Fibroblast of skin of back (primary cell): ENCODE measurements at places on chromosomes 3 and 15.
A peak's percentile ranks its signal among the peaks of the same experiment; 100 is the strongest.

- no peak for DNase-seq
Measured at GRCh38 chr3:61141697-61142096, 109.6 kb downstream of the FHIT start.

GRCh38 chr3:188232656-188233055 is 78.7 kb downstream of the LPP start:
- peak; percentile 58 for DNase-seq

DNA sequence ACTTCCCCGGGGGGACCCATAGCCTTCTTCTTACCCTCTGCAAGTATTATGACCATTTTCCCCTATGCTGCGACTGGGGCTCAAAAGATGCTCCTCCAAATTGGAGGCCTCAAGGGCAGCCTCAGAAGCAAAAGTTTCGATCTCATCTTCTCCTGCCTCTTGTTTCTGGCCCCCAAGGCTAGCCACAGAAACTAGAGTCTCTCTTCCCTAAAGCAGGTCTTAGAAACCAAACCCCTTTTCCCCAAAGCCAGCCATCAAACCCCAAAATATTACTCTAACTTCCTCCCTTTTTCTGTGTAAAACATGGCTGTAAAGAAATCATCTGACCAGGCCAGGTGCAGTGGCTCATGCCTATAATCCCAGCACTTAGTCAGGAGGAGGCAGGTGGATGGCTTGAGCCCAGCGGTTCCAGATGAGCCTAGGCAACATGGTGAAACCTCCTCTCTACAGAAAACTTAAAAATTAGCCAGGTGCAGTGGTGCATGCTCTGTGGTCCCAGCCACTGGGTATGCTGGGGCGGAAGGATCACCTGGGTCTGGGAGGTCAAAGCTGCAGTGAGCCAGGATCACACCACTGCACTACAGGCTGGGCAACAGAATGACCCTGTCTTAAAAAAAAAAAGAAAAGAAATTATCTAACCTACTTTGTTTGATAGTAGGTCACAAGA is 36.7 kb upstream of the MFGE8 start:
- no peak for DNase-seq

DNA sequence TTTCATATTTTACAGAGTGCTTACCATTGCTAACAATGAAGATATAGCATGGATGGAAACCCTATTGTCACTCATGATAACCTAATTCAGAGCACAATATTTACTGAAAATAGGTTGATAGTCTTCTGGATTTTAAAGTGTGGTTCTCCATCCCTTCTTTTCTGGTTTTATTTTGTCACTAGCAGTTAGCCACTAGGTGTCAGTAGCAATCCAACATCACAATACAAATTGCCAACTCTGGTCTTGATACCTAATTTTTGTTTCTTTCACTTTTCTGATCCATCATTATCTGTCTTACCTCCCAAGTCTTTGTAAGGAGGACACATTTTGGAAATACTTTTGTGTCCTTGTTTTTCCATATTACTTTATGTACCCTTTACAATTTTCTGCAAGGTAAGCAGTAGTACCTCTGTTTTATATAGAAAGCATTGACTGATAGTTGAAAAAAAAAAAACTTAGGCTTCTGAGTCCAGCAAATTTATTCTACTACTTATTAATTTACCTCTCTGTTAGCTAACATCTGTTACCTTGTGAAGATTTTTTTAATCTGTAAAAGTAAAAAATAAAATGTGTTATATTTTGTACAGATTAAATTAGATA is 28.3 kb upstream of the CRYBG3 start:
- DNase-seq, result peak; percentile 51

GRCh38 chr15:75583701-75584100 is 4.6 kb upstream of the PTPN9 start:
- DNase-seq, result no peak

GRCh38 chr3:117234331-117234730 is 524.8 kb downstream of the TUSC7 start:
- no peak for DNase-seq

- DNase-seq, result peak; percentile 67
Measured at GRCh38 chr15:98872774-98873173, 134.8 kb downstream of the PGPEP1L start.

- no peak for DNase-seq
Measured at GRCh38 chr15:25715536-25716413, 147.4 kb downstream of the ATP10A start.

- DNase-seq, result no peak
Measured at GRCh38 chr3:124814620-124815421, 72.3 kb downstream of the ITGB5 start.

GRCh38 chr3:193840111-193840641 is 247.2 kb downstream of the OPA1 start:
- no peak for DNase-seq

GRCh38 chr15:100252779-100253417 is 88.9 kb downstream of the ADAMTS17 start:
- DNase-seq, result no peak
